Fibroblast of skin of scalp (primary cell): ENCODE measurements at places on chromosomes 11 and 22.
A peak's percentile ranks its signal among the peaks of the same experiment; 100 is the strongest.

DNA sequence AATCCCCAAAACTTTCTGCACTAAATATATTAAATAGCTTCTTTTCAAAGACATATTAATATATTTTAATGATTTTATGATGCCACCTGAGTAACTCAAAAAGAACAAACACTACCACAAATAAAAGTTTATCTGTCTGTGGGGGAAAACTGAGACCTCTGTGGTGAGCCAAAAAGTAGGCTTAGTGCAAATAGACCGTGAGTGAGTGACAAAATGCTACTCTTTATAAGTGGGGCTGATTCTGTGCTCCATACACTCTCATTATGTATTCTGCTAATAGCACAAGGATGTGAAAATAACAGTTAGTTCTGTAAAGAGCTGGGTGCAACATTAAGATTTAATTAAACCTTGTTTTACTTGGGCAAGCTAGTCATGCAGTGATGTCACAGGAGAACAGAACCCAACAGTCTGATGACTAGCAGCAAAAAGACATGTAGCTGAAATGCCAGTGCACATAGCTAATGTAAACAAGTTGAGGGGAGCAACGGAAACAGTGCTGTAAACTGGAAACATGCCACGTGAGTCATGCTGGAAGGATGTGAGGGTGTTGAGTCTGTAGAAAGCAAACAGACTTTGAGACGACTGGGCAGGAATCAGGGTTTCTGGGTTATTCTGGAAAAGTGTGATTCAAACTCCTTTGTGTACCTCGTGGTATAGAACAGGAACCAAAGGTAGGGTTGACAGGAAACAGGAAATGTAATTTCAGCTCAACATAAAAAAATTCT lies 1130.4 kb downstream of the LRRC4C start:
- DNase-seq: peak; percentile 100

GRCh38 chr11:380996-381395 lies 11.7 kb downstream of the B4GALNT4 start:
- DNase-seq: no peak

DNA sequence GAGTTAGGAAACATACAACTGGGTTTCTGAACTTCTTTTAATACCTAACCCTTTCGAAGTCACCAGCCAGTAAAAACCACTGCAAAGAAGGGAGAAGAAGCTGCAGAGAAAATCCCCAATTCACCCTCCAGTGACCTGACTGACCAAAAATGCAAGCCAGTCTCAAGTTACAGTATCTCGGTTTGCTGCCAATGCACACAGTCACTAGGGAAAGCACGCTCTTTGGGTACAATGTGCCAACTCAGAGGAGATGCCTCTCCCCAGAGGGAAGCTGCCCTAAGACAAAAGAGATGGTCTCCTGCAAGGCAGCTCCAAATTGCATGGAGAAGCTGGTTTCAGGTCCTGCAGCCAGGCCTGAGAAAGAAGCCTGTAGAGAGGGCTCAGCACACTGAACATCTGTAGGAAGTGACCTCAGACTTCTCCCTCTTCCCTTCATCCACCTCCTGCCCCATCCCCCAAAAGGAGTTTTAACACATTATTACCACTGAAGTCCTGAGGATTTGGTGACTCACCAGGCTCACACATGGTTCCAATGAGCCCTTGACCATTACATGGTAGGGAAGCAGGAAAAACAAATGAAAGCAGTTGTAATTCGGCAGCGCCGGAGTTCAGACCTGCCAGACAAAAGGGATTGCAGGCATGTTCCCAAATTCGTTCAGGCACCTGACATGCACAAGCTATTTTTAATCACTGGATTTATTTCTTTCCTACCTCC lies 90.1 kb downstream of the ETS1 start:
- DNase-seq: peak; percentile 98

GRCh38 chr11:115944596-115944995 lies 440.4 kb upstream of the CADM1 start:
- DNase-seq: no peak
